ENCODE measurements at places on chromosomes 12 and 14.

DNA sequence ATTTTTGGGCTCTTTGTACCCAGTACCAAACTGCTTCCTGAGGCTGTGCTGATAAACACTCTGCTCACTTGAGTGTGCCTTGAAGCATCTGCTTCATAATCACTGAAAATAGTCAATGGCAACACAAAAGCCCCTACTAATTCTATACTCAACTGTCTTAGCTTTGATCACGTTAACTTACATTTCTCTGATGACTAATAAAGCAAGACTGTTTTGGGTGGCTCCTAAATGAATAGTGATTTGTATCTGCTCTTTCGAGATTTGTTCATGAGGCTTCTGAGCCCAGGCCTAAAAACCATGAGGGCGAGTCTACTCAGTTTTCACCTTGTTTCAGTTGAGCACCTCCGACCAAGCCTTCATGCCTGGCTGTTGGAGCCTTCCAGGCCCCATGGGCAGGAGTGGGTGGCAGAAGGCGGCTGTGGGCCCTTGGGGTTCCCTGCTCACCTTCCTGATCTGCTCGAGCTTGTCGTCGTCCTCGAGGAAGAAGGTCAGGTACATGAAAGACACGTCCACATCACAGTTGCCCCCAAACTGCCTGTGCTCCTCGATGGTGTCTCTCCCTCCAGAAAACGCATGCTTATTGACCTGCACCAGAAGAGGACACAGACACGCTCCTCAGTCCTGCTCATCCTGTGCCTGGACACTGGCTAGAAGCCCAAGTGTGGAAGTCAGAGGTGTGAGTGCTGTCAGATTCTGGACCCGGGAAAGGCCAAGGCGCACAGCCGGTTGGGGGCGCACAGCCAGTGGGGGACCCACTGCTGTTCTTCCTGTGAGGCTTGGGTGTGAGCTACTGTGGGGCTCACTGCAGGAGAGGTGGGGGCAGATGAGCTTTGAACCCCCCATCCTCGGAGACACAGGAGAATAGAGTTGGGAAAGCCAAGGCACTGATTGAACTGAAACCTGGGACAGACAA lies 13.7 kb downstream of the SLC25A47 start:
- peak; percentile 57 for DNase-seq

GRCh38 chr12:85920324-85920947 lies 46.3 kb downstream of the NTS start:
- DNase-seq: no peak

GRCh38 chr14:63212776-63213500 lies 8.7 kb downstream of the RHOJ start:
- no peak for DNase-seq

- DNase-seq: peak; percentile 67
These were observed 183.4 kb downstream of the KIF26A start for GRCh38 chr14:104321802-104322130.

DNA sequence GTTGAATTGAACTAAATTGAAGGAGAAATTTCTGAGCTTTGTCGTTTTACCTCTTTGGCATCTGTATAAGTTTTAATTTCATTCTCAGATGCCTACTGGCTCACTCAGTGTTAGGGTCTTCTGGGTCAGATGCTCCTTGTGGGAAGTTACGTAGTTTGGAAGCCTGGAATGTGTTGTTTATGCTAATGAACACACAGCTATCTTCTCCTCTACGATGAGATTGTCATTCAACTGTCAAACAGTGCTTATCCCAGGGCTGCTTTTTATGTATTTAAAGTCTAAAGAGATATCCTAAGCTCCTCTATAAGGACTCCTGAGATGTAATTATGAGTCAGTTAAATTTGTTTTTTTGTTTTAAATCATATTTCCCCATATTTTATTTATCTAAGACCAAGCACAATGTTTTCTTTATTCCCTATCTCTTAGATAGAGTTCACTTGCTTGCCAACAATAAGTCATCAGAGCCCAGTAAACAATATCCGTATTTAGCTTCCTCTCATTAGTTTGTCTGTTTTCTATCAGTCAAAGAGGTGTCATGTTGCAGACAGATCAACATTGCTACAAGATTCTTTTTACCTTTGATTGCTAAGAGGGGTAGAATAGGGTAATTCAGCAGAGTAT lies 368.0 kb upstream of the PDE3A start:
- no peak for DNase-seq

GRCh38 chr14:99401621-99402284 lies 78.9 kb downstream of the SETD3 start:
- DNase-seq: no peak

DNA sequence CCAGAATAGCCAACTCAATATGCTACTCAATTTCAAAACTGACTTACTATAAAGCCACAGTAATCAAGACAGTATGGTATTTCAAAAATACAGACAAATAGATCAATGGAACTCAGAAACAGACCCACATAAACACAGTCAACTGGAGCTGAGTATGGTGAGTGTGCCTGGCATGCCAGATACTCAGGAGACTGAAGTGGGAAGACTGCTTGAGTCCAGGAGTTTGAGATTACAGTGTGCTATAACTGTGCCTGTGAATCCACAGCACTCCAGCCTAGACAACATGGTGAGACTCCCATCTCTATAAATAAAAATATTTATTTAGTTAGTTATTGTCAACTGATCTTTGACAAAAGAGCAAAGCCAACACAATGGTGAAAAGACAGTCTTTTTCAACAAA lies 81.8 kb downstream of the NUMB start:
- DNase-seq: no peak

Measured in RWPE2 (cell line).